ENCODE measurements at places on chromosomes 3 and 15.
A peak's percentile ranks its signal among the peaks of the same experiment; 100 is the strongest.

- H3K27me3 ChIP-seq: 0 out of 2 replicates have a peak, but pooled peaks cover 5% of the 10 kb centered on the region
- no peak for DNase-seq
- H3K4me3 ChIP-seq: no peak overlapping the region
- no peaks in the 10 kb centered on the region for H3K36me3 ChIP-seq
- no peak overlapping the region for H3K27ac ChIP-seq
These were observed 163.2 kb downstream of the PDZRN3 start for GRCh38 chr3:73461547-73461946.

DNA sequence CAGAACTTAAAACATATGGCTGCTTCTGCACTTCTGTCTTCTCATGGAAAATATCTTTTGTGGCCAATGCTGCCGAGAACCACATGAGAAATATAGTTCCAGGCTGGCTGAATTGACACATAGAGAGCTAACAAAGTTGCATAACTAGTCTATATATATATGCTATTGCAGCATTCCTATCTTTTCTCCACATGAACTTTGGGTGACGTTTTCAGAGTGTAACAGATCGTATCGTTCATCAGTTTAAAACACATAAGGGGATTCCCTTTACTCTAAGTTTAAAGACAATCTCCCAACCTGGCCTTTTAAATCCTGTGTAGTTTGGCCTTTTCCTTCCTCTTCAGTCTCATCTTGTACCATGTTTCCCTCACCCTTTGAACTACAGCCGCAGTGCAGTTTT is 394.2 kb upstream of the CBLB start:
- no peak overlapping the region for H3K4me3 ChIP-seq
- H3K27me3 ChIP-seq: no peaks in the 10 kb centered on the region
- no peak overlapping the region for H3K27ac ChIP-seq
- DNase-seq: no peak
- H3K4me1 ChIP-seq: no peaks in the 10 kb centered on the region

GRCh38 chr15:27561816-27562215 is 537.3 kb downstream of the OCA2 start:
- no peak for DNase-seq
- no peaks in the 10 kb centered on the region for H3K27me3 ChIP-seq
- H3K4me3 ChIP-seq: no peak overlapping the region
- H3K27ac ChIP-seq: no peak overlapping the region
- peaks cover 4% of the 10 kb centered on the region for H3K4me1 ChIP-seq

- H3K4me1 ChIP-seq: peaks cover 4% of the 10 kb centered on the region
- no peaks in the 10 kb centered on the region for H3K36me3 ChIP-seq
These were observed 16.6 kb upstream of the MRPS22 start for GRCh38 chr3:139327231-139327630.

- H3K27ac ChIP-seq: no peak overlapping the region
- H3K36me3 ChIP-seq: no peaks in the 10 kb centered on the region
- peak; percentile 6 for DNase-seq
- H3K4me3 ChIP-seq: no peak overlapping the region
- peaks cover 24% of the 10 kb centered on the region for H3K4me1 ChIP-seq
- H3K27me3 ChIP-seq: no peaks in the 10 kb centered on the region
These were observed 57.8 kb upstream of the TGFBR2 start for GRCh38 chr3:30548600-30548999.
